ENCODE measurements at places on chromosomes 12 and 14.

DNA sequence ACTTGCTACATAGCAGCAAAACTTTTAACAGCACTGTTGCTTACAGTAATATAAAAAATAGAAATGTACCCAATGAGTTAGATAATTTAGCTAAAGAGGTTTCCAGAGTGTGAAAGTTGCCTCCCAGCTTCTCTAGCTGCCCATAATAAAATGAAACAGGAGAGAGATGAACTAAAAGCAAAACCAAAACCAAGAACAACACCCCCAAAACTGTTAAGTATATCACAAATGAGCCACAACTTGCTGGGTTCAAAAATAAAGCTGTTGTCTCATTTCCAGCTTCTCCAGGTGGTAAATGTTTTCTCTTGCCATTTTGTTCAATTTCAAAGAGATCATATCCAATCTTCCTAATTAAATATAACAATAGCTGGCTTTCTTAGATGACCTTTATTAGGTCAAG is 614.0 kb downstream of the ETNK1 start:
- no peak for DNase-seq

DNA sequence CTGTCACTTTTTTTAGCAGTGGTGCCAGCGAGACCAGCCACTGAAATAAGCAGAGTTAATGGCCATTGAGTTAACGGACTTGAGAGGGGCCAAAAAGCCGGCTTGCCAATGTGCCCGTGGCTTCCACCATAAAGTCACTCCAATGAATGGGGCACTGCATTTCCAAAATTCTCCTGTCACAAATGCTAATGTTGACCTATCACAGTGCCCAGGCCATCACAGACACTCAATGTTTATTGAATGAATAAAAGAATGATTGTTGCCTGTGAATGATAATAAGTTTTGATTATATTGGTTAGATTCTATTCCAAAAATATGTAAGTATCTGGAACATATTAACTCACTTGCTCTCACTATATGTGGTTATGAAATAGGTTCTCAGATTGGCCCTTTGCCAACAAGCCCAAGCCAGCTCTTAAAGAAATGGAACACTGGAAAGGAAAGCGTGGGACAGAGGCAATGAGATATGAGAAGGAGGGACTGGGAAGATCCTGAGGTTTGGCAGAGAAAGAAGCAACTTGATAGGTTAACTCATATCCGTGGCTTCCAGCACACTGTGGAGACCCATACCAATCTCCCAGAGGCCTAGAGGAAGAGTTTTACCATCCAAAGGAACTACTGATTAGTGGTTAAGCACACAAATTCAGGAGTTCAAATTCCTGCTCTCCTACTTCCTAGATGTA is 108.7 kb downstream of the BTG1 start:
- DNase-seq = no peak

DNA sequence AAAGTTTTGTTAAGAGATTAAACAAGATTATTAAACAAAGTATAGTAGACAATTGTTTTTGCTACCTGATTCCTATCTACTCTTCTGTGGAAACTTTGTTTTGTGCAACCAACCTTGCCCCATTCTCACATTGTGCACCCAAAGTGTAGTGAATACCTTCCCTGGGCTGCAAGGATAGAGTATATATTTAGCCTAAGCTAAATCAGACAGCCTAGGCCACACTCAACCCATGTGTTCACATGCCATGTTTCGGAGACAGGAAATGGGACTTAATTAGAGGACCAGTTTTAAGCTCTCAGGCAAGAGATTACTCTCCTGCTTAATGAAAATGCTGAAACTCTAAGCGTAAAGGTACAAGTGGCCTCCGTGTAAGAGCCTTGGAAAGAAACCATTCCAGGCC is 734.9 kb upstream of the USP15 start:
- no peak for DNase-seq

- DNase-seq = no peak
Observed at GRCh38 chr12:59097876-59098275, 177.6 kb upstream of the LRIG3 start.

GRCh38 chr12:26092346-26093105 is 32.3 kb downstream of the BHLHE41 start:
- DNase-seq = no peak

- DNase-seq = no peak
Observed at GRCh38 chr12:24134092-24134491, 184.6 kb upstream of the SOX5 start.

- no peak for DNase-seq
Observed at GRCh38 chr14:95023886-95024285, 133.4 kb downstream of the DICER1 start.

DNA sequence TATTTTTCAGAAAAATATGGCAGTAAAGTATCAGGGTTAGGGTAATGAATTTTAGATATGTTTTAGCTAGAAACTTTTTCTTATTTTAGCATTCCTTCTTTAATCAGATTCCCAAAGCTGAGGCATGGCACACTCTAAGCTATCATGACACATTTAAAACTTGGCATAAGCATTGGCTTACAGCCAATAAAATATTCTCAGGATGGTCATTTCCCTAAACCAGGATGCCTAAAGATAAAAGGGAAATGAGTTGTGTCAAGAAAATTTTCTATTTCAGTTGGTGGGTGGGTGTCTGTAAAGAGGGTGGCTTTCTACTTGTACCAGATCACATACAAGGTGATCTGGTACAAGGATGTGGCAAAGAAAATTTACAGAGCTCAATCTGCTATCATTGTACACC is 47.8 kb downstream of the PEBP1 start:
- no peak for DNase-seq

GRCh38 chr14:58747181-58747580 is 109.4 kb downstream of the DACT1 start:
- DNase-seq = no peak

DNA sequence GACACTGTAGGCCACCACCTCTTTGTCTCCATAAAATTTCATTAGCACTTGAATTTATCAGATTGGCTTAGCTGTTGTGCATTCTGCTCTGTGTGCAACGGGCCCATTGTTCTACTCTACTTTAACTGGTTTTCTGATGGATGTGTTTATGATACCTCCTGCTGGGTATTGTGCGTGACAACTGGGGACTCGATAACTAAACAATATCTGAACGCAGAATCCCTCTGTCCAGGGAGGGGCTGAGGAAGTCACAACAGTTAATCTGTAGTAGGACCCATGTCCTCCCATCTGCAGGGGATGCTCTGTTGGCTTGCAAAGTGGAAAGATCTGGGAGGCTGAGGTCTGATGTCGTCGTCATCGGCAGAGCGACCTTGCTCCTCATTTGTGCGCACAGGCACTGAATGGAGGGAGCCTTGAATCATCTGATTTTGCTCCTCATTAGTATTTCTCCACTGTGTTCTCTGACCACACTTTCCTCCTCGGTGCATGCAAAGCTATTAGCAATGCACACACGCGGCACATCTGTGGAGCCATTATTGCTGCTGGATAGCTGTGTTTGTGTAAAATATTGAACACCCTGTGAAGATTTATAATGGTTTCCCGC is 422.5 kb downstream of the NRXN3 start:
- no peak for DNase-seq

DNA sequence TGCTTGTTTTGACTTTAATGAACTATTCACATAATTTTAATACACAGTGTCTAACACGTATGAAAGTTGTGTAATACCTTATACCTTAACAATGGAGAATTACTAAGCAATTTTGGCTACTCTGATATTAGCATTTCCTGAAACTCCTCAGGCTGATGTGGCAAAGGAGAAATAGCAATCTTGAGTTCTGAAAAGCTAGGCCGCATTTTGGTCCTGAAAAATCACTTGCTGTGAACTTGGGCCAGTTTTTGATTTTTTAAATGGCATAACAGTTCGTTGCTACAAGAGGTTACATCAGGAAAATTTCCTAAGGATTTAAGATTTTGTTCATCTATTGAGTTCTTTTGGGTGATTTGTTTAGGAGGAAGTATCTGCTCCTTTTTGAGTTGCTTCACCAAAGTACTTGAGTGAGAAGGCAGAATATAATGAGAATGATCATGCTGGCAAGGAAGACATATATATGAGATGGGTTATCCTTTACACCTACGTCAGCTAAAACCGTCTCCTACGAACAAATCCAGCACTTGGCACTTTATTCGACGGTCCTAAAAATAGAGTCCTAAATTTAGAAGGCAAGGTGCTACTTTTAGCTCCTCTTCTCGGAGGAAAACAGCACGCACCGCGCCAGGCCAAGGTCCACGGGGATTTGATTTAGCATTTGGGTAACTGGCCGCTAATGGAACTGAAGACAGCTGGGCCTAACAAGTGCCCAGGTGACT is 32.2 kb downstream of the MIA2 start:
- no peak for DNase-seq

- no peak for DNase-seq
Observed at GRCh38 chr14:81312289-81312876, 87.7 kb downstream of the STON2 start.

DNA sequence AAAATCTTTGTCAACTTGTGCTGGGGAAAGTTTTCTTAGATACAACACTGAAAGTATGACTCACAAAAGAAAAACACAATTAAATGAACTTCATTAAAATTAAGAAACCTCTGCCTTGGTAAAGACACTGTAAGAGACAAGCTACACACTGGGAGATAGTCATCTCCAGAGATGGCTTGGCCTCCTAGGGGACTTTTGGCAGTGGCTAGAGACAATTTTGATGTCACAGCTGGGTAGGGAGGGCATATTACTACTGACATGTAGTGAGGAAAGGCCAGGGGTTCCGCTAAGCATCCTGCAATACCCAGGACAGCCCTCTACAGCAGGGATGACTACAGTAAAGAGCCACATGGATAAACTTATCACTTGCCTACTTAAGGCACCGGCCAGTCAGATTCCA is 8.7 kb upstream of the RNASE4 start:
- no peak for DNase-seq

- DNase-seq = no peak
Observed at GRCh38 chr12:123888989-123889388, 83.6 kb downstream of the CCDC92 start.

GRCh38 chr12:129404556-129404955 is 499.3 kb downstream of the TMEM132D start:
- DNase-seq = no peak

- no peak for DNase-seq
Observed at GRCh38 chr12:108641446-108642268, 8.0 kb upstream of the SELPLG start.

DNA sequence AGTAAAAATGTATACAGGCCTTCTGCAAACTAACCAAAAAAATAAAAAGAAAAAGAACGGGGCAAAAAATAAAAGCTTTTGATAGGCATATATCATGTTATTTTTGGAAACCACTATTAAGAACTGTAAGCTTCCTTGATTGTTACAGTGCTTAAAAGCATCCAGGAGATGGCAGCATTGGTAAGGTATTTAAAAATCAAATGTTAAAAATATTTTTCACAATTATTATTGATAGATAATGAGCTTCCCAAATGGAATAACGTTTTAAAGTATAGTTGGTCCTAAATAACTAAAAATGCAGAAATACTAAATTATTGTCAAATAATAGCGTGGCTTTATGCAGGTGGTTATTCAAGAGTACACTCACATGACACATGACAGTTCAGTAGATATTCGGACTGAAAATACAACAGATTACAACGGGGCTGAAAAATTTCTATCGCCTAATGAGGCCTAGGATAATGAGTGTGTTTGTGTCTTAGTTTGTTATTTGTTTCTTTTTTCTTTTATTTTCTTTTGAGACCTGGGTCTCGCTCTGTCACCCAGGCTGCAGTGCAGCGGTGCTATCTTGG is 127.2 kb upstream of the ATF7IP start:
- no peak for DNase-seq

DNA sequence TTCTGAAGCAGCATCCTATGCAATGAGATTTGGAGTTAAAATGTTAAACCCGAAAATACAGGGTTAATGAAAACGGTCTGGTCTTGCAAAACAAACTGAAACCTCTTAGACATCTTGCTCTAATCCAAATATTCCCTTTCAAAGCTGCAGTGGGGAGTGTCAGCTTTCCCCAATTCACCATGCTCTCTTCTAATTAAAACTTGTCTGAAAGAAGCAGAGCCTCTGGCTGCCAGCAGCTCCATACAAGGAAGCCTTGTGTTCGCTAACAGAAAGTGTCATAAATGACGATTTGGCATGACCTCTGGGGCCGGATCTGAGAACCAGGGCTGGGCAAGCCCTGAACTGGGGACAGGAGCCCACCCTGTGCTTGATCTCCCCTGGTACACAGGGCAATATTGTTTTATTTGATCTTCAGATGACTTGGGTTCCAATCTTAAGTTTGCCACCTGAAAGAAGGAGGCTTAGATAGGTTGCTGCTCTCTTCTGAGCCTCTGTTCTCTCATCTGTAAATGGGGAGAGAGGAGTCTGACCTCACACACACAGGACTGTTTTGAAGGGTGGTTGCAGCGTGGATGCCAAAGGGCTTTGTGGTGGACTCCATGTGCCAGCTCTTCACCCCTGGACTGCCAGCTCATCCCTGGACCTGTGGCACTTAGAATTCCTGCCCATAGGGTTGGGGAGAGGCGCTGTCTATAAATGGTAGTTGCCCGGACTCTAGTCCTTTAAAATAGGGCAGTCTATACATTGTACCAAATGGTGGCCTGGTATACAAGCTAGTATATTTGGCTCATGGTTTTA is 7.8 kb downstream of the KMT5A start:
- DNase-seq = no peak

DNA sequence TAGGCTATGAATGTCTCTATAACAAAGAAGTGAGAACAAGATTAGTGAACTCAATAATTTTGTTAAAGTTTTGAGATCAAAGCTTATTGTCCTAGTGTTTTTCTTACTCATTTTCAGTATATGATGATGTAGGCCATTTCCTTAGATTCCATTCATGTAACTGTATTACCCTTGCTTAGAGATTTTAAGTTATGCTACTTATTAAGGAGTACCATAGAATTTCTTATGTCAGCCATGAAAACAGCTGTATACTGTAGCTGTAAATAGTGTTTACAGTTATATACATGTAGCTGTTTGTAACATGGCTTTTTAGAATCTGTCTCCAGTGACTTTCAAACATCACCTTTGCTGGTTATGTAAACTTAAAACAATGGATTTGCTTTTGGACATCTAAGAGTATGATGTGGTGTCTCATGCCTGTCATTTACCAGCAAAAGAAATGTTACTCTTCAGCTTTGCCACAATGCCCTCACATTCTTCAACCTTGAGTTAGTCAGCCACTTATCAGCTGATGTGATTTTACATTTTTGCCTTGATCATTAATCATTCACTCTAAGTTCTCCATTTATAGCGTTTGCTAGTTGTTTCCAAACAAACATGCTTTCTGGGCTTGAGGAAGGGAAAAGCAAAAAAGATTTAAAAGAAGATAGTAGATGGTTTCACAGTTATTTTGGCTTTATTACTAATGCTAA is 55.5 kb downstream of the SLC16A7 start:
- no peak for DNase-seq
